Activated CD8-positive, alpha-beta memory T cell treated with anti-CD3 and anti-CD28 coated beads for 4 hours (primary cell): ENCODE measurements at places on chromosomes 12 and 14.

GRCh38 chr14:94638339-94638738, 26.1 kb downstream of the SERPINA3 start:
- DNase-seq: no peak

DNA sequence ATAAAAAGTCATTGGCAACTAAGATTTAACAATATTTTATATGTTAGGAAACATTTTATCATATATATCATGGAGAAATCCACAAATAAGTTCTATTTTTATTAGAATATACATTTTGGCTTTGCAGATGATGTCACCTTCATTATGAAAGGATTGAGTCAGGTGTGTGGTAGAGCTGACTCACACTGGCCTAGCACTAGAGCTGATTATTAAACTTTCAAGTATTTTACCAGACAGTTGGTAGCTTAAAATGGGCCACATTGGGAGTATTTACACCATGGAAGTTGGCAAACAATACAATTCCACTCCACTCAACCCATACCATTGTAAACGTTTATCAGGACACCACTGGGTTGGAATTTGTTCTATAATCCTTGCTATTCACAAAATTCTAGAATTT, 1036.6 kb downstream of the TRHDE start:
- no peak for DNase-seq

DNA sequence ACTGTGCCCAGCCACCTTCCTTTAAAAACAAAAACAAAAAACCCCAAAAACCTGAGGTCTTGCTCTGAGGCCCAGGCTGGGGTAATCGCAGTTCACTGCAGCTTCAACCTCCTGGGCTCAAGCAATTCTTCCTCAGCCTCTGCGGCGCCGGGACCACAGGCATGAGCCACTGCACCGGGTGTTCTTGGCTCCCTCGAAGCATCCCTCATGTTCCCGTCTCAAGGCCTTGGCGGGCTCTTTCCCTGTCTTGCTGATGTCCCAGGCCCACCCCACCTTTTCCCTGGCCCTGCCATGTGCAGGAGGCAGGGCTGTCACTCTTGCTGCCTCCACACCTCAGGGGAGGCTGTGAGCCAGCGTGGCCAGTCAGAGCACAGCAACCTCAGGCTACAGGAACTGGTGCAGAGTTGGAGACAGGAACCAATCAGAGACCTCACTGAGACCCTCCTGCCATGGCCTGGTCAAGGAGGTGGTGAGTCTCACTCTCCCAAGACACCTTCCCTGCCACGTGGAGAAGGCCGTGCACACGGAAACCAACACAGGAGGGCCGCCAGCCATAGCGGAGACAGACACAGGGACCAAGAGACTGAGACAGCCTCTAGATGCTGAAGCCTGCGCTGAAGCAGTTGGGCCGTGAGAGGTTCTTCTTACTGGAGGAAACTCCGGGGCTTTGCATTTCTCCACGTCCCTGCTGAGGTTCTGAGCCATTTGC, 6.0 kb upstream of the AMN start:
- DNase-seq: no peak

DNA sequence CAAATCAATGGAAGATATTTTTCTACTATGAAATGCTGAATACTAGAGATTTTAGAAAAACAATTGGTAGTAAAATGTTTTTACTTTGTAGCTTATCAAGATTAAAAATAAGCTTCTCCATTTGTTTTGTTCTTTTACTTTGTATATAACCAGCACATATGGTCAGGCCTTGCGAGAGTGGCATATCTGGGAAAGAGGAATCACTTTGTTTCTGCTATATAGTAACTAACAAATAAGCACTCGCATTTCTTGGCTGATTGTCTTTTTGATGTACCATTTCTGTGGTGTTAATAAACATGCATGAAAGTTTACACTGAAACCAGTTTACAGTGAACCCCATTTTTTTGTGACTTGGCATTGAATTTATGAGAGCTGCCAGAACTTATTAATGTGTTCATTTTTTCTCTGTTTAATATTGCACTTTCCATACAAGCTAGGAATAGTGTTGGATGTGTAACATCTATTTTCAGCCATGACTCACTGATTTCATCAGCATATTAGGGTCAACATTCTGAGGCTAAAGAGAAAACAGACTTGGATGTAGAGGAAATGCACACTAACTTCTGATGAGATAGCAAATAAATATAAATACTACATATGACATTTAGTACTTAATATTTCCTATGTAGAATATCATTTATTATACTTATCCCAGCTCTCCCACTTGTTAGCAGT, 635.5 kb downstream of the KCNH5 start:
- no peak for DNase-seq

- DNase-seq: no peak
Observed at GRCh38 chr12:99709116-99709515, 61.6 kb downstream of the GARIN6 start.
